ENCODE measurements at places on chromosomes 7 and 10.

- DNase-seq = peak; percentile 72
These were observed 170.2 kb downstream of the PPP1R17 start for GRCh38 chr7:31857172-31857571.

- DNase-seq = no peak
These were observed 740.6 kb downstream of the LRMDA start for GRCh38 chr10:76172020-76172419.

GRCh38 chr10:79055100-79055782 is 13.5 kb upstream of the ZMIZ1 start:
- no peak for DNase-seq

DNA sequence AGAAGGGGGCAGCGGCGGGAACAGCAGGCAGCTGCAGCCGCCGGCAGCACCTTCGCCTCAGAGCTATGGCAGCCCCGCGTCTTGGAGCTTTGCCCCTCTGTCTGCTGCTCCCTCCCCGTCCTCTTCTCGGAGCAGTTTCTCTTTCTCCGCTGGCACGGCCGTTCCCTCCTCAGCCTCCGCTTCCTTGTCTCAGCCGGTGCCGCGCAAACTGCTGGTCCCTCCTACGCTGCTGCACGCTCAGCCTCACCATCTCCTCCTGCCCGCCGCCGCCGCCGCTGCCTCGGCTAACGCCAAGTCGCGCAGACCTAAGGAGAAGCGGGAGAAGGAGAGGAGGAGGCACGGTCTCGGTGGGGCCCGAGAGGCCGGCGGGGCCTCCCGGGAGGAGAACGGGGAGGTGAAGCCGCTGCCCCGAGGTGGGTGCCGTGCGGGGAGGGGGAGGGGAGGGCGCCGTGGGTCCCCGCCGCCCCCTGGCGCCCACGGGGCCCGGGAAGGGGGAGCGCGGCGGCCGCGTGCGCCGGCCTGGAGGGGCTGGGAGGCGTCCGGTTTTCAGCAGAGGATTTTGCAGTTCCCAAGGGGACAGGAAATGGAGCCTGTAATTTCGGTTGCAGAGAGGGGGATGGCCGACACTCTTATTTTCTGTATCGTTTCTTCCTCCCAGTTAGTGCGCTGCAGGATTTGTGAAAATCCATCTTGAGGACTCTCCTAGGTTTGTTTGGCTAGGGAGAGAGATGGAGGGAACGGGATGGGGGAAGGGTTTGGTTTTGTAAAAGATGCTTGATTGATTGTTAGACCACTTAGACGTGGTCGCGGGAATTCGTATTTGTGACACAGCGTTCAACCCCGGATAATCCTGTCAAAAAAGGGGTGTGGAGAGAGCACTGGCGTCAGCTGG is 630 bp downstream of the RSBN1L start:
- DNase-seq = peak; percentile 77

DNA sequence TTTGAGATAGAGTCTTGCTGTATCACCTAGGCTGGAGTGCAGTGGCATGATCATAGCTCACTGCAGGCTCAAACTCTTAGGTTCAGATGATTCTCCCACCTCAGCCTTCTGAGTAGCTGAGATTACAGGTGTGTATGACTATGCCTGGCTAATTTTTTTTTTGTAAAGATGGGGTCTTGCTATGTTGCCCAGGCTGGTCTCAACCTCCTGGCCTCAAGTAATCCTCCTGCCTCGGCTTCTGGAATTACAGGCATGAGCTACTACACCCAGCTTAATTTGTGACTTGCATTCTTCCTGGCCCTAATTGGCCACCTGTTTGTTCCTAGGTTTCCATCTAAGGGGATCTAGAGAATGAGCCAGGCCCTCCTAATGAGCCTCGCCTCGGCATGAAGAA is 9.3 kb downstream of the ARHGAP22 start:
- no peak for DNase-seq

DNA sequence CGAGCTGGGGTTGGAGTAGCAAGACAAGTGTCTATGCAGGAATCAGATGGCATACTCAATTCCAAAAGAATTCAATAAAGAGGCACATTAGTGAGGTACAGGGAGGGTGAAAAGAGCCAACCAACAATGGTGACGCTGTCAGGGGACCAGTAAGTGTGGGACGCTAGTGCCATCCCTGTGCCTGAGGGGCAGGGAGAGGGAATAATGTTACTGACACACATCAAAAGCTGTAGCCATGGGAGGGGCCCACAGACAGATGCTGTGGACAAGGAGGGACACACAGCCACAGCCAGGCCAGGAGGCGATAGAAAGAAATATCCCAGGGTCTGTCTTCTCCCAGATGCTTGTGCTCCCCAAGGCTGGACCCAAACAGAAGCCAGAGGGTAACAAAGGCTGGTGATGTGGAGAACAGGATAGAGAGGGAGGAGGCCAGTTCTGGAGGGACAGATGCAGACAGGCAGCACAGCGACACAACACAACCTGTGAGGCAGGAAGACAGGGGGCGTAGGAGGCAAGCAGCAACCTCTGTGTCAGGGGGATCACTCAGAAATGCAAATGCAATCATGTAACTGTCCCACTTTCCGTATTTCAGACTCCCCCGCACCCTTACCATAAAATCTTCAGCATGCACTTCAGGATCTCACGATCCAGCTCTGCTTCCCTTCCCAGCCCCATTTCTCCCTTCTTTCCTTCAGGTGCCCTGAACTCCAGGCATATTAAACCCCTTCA is 240.5 kb upstream of the FZD8 start:
- no peak for DNase-seq

- no peak for DNase-seq
These were observed 187.6 kb downstream of the PLXNA4 start for GRCh38 chr7:132388688-132389087.

- peak; percentile 14 for DNase-seq
These were observed 372.5 kb downstream of the SDK1 start for GRCh38 chr7:3673524-3673923.

DNA sequence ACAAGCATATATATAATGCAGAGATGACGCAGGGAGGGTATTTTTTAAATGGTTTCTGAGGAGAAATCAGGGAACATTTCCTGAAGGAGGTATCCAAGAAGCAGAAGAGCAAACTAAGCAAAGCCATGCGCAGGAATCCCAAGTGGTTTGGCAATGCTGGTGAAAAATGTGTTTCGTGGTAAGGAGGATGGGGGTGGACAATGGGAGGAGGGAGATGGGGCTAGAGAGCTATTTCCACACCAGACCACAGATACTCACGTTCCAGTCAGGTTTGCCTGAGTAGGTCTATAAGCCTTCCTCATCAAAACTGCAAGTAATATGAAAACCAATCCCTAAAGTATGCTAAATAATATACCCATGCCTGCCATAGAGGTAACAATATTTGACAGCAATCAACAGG is 223.7 kb upstream of the MKLN1 start:
- DNase-seq = no peak

DNA sequence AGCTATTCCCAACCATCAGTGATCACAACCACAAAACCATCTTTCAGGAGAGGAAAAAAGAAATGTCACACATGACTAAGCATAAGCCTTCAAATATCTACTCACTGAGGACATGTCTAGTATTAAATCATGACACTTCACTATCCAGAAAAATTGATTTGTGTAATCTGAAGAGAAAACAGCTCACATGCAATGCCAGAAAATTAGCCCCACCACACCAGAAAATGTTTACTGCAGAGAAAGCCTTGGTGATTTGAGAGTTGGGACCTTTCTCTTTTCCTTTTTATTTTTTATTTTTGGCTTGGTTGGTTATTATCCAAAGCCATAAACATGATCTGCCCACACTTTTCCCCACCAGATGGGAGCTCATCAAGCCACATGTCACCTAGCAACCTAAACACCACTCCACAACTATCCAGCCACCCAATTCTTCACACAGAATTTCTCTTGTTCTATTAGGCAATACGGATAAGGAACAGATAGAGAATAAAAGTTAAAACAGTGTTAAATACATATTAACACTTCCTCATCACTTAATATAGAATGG is 3.1 kb downstream of the PARD3 start:
- no peak for DNase-seq

GRCh38 chr10:36671607-36672006 is 453.8 kb upstream of the ANKRD30A start:
- DNase-seq = no peak

DNA sequence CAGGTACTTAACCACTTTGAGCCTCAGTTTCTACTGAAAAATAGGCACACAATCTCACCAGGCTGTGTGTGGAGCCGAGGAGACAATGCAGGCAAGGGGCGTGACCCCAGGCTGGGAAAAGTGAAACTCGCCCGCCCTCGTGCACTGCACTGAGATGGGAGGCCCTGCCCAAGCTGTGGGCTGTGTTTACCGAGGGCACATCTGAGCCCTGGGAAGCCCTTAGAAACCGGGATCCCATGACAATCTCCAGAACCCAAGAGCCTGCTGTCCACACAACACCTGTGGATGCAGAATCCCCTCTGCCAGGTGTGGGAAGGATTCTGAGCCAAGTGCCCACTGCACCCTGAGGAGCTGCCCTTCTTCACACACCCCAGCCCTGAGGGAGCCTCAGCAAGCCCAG is 198.3 kb downstream of the GRID1 start:
- no peak for DNase-seq

DNA sequence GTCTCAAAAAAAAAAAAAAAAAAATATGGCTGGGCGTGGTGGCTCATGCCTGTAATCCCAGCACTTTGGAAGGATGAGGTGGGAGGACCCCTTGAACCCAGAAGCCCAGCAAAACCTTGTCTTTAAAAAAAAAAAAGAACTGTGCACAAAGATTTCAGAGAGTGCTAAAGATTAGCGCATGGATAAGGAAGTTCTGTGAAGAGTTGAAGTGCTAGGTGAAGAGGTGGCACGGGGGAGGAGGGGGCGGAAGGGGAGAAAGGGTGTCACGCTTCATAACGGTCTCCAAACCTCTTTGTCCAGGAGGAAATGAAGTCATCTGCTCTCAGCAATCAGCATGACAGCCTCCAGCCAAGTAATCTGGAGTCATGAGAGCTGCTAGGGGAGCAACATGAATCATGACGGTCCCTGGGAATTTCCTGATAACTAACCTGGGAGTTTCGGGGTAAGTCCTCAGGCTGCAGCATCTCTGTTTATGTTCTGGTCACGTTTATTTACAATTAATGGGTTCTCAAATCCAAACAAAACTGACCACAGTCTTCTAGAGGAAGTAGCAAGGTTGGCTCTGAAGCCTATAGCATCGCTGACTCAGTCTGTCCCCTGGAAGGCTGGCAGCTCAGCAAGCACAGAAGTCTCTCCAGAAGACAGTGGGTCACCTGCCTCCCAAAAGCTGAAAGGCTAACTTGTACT is 1.9 kb upstream of the PLAU start:
- DNase-seq = peak; percentile 39

DNA sequence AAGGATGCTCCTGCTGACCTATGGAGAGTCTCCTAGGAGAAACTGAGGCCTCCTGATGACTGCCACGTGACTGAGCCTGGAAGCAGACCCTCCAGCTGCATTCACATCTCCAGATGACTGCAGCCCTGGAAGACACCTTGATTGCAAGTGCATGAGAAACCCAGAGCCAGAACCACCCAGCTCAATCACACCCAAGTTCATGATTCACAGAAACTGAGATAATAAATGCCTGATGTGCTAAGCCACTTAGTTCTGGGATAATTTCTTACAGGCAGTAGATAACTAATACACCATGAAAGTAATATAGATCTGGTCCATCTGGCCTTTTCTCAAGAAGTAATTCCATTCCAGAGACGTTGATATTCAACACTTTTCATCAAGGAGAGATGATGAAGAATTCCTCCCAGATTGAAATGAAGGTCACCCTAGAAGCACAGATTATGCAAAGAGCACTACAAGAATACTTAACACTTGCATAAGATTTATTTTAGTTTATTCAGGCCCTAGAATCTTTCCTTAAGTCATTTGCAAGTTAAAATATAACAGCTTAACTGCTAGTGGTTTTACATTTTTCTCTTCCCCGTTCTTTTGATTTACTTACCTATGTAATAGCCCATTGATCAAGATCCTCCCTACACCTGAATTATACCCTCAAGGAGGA is 208.2 kb upstream of the INHBA start:
- DNase-seq = no peak

DNA sequence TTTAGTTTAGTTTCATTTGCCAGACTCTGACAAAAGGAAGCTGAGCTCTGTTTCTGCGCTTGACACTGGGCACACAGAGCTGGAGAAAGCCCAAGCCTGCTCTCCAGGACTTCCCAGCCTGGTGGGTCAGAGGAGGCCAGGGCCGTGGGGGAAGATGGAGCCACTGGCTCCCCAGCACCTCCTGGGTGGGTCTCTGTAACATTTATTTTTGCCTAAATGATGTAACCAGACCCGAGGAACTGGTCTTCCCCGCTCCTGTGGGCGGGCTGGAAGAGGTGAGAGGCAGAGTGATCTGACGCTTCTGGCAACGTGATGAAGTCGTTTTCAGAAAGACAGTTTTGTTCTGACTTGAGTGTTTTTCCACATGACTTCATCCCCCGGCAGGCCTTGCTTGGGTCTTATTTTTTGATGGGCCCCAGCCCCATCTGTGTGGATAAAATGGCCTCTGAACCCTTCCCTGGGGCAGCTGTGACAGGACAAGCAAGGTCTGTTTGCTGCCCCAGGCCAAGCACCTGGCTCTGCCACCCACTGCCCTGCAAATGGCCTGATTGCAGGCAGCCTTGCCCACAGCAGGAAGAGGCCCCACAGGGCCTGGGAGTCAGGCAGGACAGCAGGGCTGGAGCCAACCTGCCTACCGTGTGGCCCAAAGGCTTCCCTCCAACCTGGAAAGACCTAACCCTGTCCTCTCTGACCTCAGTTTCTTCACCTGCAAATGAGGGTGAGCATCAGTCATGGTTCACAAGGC is 304.9 kb upstream of the ZMIZ1 start:
- DNase-seq = no peak

DNA sequence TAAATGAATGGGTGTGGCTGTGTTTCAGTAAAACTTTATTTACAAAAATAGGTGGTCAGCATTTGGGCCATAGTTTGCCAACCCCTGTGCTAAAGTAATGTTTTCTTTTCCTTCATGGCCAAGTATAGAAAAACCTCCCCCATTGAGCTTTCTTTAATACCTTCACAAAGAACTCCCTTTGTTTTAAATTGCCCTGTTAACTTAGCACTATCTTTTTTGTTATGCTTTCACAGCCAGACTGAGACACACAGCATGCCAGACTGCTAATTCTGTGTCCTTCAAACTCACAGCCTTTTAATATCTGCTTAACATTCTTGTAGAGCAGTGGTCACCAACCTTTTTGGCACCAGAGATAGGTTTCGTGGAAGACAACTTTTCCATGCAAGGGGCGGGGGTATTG is 78.0 kb downstream of the GFRA1 start:
- no peak for DNase-seq

DNA sequence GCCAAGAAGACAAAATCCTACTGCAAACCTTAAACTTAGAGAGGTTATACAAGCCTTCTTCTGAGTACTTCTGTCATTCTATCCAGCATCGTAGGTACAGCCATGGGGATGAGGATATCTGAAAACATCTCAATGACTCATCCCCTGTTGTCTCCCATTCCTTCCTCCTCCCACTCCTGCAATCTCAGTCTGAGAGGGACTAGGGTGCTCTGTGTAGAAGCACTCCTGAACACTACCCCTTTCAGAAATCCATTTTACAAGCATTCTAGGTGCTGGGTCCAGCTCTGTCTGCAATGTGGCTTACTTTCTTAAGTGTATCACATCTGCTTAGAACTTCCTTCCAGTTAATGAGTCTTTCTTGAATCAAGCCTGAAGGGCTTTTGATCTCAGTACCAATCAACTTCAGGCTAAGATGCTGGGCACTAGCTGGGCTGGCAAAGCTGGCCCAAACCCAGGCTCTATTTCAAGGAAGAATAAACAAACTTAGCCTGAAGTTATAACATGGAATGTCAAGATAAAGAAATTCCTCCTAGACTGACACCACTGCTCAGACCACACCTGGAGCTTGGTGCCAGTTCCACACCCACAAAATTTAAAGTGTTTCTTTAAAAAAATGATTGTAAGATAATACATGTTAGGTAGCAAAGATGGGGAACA is 270.3 kb upstream of the AOAH start:
- no peak for DNase-seq

- DNase-seq = no peak
These were observed 258.3 kb upstream of the IMMP2L start for GRCh38 chr7:111820621-111821020.
